ENCODE measurements at places on chromosomes 4 and X.

GRCh38 chr4:21811565-21811964 lies 137.0 kb downstream of the KCNIP4 start:
- H3K27me3 ChIP-seq = no peaks in the 10 kb centered on the region
- H3K4me1 ChIP-seq = no peaks in the 10 kb centered on the region
- H3K27ac ChIP-seq = no peak overlapping the region
- H3K36me3 ChIP-seq = no peaks in the 10 kb centered on the region

DNA sequence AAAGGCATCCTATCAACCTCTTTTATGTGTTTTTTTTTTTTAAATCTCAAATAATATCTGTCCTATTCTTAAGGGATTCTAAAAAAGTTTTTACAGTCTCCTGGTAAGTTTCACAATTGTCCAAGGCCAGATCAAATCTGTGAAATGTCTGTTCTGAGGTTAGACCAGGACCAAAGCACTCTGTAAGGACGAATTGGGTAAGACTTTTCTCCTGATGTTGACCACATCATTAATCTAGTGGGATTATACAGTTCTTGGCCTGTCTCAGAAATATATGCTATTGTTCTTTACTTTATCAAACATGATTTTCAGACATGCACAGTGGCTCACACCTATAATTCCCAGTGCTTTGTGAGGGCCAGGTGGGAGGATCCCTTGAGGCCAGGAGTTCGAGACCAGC lies 45.8 kb upstream of the TMEM131L start:
- H3K27ac ChIP-seq = no peak overlapping the region
- no peaks in the 10 kb centered on the region for H3K27me3 ChIP-seq
- H3K4me1 ChIP-seq = no peaks in the 10 kb centered on the region

GRCh38 chrX:148940411-148940996 lies 440.1 kb downstream of the AFF2 start:
- H3K27me3 ChIP-seq = no peaks in the 10 kb centered on the region
- H3K27ac ChIP-seq = no peak overlapping the region
- no peaks in the 10 kb centered on the region for H3K36me3 ChIP-seq

- no peaks in the 10 kb centered on the region for H3K27me3 ChIP-seq
- peak overlapping the region; percentile 82 for H3K27ac ChIP-seq
- no peak for DNase-seq
- H3K4me1 ChIP-seq = peaks cover 6% of the 10 kb centered on the region
Observed at GRCh38 chrX:21840193-21840545, 752 bp downstream of the MBTPS2 start.

DNA sequence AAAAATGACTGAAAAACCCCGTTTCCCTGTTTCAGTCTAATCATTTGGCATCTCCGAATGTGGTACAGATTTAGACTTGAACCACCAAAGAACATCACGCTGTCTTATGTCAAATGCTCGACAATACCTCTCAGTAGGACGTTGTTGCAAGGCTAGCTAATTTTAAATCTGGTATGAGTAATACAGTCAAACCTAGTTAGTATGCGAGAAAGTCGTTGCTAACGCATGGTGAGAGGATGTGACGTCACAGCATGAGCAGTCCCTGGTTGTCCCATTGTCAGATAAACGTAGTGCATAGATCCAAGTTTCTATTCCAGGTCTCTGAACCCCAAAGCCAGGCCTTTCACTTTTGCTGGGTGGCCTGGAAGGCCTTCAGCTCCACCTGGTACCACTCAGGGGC lies 44.7 kb downstream of the SETD7 start:
- no peaks in the 10 kb centered on the region for H3K36me3 ChIP-seq
- H3K27ac ChIP-seq = no peak overlapping the region
- H3K27me3 ChIP-seq = no peaks in the 10 kb centered on the region

DNA sequence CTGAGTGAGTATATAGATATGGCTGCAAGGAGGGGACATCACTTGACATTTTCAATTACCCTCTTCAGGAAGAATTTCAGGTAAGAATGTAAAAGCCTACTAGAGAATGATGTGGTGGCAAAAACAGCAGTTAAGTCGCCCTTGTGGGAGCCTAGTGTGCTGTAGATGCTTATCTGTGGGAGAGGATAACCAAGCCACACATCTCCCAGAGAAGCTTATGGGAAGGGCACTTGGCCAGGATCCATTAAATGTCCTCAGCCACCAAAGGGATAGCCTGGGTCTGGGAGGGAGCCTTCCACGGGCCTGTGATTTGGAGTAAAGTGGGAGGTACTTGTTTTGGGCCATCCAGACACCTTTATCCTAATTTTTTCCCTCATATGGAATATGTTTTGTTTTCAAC lies 41.3 kb upstream of the BCLAF3 start:
- no peaks in the 10 kb centered on the region for H3K27me3 ChIP-seq
- H3K4me1 ChIP-seq = no peaks in the 10 kb centered on the region
- H3K27ac ChIP-seq = no peak overlapping the region

- no peak for DNase-seq
- H3K4me1 ChIP-seq = no peaks in the 10 kb centered on the region
- H3K4me3 ChIP-seq = no peak overlapping the region
Observed at GRCh38 chr4:121863799-121864198, 6.5 kb downstream of the BBS7 start.

GRCh38 chr4:7294176-7294756 lies 101.9 kb downstream of the SORCS2 start:
- H3K4me3 ChIP-seq = no peak overlapping the region
- H3K36me3 ChIP-seq = no peaks in the 10 kb centered on the region
- H3K4me1 ChIP-seq = no peaks in the 10 kb centered on the region
- no peak for DNase-seq
- H3K27me3 ChIP-seq = peaks cover 6% of the 10 kb centered on the region
- H3K27ac ChIP-seq = no peak overlapping the region

DNA sequence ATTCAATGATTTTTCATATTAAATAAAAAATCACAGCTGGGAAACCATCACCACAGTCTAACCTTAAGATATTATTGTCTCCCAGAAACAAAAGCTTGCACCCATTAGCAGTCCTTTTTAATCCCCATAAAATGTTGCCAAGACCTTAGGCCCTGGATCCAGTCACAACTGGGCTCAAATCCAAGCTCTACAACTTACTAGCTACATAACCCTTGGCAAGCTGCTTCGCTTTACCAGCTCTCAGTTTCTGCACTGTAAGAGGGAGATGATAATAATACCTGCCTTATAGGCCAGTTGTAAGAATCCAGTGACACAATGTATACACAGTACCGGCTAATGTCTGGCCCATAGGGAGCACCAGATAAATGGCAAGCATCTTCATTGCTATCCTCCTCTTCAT lies 400.9 kb upstream of the FGF13 start:
- peaks cover 6% of the 10 kb centered on the region for H3K27me3 ChIP-seq
- no peak overlapping the region for H3K27ac ChIP-seq
- H3K36me3 ChIP-seq = no peaks in the 10 kb centered on the region
- no peak for DNase-seq
- no peaks in the 10 kb centered on the region for H3K4me1 ChIP-seq
- H3K4me3 ChIP-seq = no peak overlapping the region

DNA sequence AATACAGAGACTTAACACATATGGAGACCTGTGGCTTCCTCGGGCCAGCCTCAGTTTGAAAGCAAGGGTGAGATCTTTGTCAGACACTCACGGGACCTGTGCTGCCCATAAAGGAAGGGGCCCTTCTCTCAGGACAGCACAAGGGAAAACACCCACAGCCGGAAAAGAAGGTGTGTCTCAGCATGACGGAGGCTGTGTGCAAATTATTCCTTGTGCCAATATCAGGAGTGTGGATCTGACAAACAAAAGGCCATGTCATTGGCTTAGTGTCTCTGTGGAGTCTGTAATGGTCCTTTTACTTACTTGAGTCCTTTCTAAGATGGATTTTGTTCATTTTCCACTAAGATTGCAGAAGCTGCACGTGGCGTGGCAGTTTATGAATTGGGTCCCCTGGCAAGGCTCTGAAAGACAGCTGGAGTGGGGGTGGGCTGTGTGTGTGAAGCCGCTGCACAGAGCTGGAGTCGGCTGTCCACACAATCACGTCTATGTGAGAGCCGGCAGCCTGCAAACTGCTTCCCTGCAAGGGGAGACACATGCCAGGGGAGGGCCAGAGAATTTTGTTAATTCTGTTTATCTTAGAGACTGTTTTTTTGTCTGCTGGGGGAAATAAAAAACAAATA lies 1.9 kb downstream of the ENPP6 start:
- H3K27me3 ChIP-seq = no peaks in the 10 kb centered on the region
- H3K4me1 ChIP-seq = no peaks in the 10 kb centered on the region
- DNase-seq = no peak
- H3K36me3 ChIP-seq = no peaks in the 10 kb centered on the region

DNA sequence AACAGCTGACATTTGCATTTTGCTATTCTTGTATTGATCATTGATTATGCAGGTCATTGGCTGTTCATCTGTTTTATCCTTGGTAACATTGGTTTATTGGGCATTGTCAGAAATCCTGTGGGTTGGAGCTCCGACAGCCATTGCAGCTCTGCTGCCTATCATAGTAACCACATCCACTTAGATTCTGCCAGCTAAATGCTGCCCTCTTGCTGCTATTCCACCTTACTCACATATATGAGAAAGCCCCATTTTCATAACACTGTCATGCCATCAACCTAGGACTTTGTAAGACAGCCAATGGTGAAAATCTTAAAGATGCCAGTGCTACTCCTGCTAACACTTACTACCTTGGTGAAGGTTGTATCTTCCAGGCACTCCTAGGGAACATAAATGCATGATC lies 187.3 kb upstream of the CXCL13 start:
- no peak for DNase-seq
- no peaks in the 10 kb centered on the region for H3K27me3 ChIP-seq
- H3K36me3 ChIP-seq = no peaks in the 10 kb centered on the region
- H3K4me3 ChIP-seq = no peak overlapping the region

DNA sequence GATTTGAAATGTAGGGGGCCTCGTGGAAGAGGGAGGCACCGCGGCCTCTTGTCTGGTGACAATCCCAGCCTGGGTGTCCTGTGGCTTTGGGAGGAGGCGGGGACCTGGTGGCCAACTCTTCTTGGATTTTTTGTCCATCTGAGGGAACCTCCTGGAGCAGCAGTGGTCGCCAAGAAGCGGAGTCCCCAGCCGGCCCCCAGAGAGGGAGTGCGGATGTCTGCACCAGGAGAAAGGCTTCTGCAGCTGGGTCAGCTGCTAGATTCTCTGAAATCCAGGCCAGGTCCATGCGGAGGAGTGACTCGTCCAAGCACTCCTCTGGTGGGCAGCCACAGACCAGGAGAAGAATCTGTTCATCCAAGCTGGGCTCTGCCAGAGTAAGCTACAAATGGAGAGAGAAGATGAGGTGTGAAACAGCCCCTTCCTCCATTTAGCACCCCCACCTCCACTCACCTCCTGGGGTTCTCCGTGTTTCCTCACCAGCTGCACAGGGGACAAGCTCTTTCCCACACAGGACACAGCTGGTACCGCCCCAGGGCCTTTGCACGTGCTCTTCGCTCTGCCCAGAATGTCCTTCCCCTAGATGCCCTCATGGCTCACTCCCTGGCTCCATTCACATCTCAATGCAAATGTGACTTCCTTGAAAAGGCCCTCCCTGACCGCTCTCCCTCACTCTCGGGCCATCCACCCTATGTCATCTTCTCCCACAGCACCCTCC lies 27.6 kb downstream of the C4orf50 start:
- no peak overlapping the region for H3K27ac ChIP-seq
- H3K4me3 ChIP-seq = no peak overlapping the region
- H3K4me1 ChIP-seq = no peaks in the 10 kb centered on the region
- no peaks in the 10 kb centered on the region for H3K36me3 ChIP-seq

- no peaks in the 10 kb centered on the region for H3K4me1 ChIP-seq
- H3K27ac ChIP-seq = no peak overlapping the region
- no peak for DNase-seq
- no peak overlapping the region for H3K4me3 ChIP-seq
- peaks cover 17% of the 10 kb centered on the region for H3K27me3 ChIP-seq
Observed at GRCh38 chrX:153061732-153062131, 5.5 kb downstream of the PNMA3 start.

DNA sequence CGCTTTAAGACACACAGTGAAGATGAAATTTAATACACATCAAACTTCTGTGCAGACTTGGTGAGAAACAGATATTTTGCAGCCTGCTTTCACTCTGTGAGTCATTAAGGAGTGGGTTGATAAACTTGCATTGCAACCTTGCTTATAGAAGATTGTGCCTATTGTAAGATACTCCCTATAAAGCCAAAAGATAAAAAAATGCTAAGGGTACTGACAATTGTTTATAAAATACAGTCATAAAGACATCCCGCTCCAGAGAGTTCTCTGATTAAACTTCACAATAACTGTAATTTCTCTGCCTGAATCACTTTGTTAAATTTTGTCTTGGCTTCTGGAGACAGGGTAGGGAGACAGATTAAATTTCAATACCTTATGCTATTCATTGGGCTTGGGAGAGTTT lies 49.1 kb downstream of the GALNT7 start:
- H3K4me1 ChIP-seq = peaks cover 8% of the 10 kb centered on the region
- no peaks in the 10 kb centered on the region for H3K27me3 ChIP-seq
- H3K27ac ChIP-seq = no peak overlapping the region
- no peak for DNase-seq

- no peak overlapping the region for H3K27ac ChIP-seq
- DNase-seq = no peak
- no peaks in the 10 kb centered on the region for H3K4me1 ChIP-seq
Observed at GRCh38 chr4:617644-618641, 7.4 kb upstream of the PDE6B start.

- no peak for DNase-seq
- H3K36me3 ChIP-seq = no peaks in the 10 kb centered on the region
- no peaks in the 10 kb centered on the region for H3K27me3 ChIP-seq
- H3K4me3 ChIP-seq = no peak overlapping the region
- no peak overlapping the region for H3K27ac ChIP-seq
- no peaks in the 10 kb centered on the region for H3K4me1 ChIP-seq
Observed at GRCh38 chr4:95984081-95984480, 144.2 kb downstream of the PDHA2 start.

DNA sequence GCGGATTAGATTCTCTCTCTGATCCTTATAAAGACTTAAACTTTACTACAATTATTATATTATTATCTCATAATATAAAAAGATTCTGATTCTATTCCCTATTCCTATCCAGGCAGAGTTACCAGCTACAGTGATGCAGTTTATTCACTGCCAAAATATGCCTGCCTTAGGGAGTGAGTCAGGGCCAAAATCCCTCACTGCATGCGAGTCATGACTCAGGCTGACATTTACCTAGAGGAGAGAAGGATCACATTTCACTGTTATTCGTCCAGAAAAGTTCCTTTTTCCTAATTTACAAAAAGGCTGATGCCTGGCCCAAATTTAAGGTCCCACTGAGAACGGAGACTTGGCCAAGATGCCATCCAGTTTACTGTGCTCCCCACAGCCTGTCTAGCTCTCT lies 168.5 kb upstream of the LDB2 start:
- no peak overlapping the region for H3K27ac ChIP-seq
- peak; percentile 55 for DNase-seq
- no peaks in the 10 kb centered on the region for H3K4me1 ChIP-seq
- H3K27me3 ChIP-seq = no peaks in the 10 kb centered on the region

- H3K27me3 ChIP-seq = peaks cover 17% of the 10 kb centered on the region
- no peak within 1 kb of the TSS for H3K4me3 ChIP-seq
- DNase-seq = peak; percentile 61
- H3K36me3 ChIP-seq = no peaks in the 10 kb centered on the region
Observed at GRCh38 chrX:51496501-51497291, at the start of gene NUDT11. NUDT11 (minus strand) TSS chrX:51496592; CDS start chrX:51496444, 148 bp downstream.
